ENCODE measurements at places on chromosomes 5 and 9.

DNA sequence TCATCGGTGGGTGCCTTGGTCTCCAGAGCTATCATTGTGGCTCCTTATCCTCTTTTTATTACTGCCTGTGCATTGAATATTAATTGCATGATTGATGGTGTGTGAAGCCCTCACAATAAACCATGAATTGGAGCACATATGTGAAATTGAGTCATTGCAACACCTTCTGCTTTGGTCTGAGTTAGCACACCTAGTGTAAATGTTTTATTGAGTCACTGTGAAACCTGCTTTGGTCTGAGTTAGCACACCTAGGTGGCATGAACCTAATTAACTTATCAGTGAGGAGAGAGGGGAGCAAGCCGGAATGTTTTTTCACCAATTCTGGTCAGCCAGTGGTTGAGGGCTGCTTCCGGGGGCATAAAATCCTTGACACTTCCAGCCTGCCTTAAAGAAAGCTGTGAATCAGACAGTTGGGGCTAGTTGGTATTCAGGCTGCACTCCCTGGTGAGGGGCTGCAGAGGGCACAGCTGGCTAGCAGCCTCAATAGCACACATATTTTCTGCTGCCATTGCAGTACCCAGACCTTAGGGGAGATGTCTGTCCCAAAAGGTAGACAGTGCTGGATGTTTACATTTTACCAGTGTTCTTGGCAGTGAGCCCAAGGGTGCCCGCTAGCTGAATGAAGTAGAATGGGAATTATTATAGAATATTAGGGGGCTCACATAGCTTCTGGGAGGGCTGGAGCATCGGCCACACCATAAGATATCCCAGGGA is 76.5 kb upstream of the GOLM1 start:
- no peak for DNase-seq

GRCh38 chr5:149581192-149581861 is at the start of gene ARHGEF37:
ARHGEF37 (plus strand) TSS chr5:149581498; CDS start chr5:149597770, 16,272 bp downstream.
- no peak for DNase-seq

DNA sequence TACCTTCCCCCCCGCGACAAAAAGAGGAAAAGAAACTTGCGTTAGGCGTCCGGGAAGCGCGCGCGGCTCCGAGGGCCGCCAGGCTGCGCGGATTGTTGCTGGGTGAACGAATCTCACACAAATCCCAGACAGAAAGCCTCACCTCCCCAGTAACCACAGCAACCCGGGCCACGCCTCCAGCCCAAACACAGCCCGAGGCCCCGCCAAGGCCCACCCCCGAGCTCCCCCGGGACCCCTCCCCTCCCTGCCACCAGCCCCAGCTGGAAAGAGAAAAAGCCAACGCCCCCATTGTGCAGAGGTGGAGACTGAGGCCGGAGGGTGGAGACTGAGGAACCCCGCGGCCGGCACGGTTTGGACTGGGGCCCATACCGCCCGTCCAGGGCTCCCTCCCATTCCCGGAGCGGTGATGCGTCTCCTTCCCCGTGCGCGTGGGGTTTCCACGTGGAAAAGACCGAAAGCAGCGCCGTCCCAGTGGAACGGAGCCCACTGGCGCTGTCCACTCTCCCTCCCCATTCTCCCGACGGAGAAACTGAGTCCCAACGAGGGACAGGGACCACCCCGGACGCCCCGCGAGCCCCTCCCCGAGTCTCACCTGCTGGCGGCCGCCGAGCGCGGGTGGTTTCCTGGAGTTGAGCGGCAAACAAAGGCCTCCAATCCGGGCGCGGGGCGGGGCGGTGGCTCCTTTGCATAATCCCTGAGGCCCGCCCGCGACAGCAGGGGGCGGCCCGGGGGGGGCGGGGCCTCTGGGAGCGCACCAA is 10.2 kb upstream of the AKNA start:
- no peak for DNase-seq

DNA sequence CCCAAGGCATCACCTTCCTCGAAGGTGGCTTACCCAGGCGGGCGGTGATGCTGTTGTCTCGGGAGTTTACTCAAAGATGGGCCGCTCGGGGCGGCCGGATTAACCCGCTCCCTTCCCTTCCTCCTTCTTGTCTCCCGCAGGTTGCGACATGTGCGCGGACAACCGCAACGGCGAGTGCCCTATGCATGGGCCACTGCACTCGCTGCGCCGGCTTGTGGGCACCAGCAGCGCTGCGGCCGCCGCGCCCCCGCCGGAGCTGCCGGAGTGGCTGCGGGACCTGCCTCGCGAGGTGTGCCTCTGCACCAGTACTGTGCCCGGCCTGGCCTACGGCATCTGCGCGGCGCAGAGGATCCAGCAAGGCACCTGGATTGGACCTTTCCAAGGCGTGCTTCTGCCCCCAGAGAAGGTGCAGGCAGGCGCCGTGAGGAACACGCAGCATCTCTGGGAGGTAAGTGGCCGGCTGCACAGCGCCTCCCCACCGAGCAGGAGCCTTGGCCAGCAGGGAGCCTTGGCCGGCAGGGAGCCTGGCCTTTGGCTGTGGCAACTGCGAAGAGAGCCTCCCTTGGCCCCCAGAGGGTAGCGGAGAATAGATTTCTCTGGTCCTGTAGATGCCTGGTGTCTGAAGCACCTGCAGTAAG is 10.6 kb downstream of the PRDM6 start:
- DNase-seq: no peak

GRCh38 chr9:6598249-6598725 is 47.2 kb downstream of the GLDC start:
- peak; percentile 1 for DNase-seq

Measured in epithelial cell of prostate (primary cell).